ENCODE measurements at places on chromosomes 7 and 10.

GRCh38 chr10:123069246-123069986 lies 60.6 kb downstream of the ACADSB start:
- DNase-seq, result no peak

DNA sequence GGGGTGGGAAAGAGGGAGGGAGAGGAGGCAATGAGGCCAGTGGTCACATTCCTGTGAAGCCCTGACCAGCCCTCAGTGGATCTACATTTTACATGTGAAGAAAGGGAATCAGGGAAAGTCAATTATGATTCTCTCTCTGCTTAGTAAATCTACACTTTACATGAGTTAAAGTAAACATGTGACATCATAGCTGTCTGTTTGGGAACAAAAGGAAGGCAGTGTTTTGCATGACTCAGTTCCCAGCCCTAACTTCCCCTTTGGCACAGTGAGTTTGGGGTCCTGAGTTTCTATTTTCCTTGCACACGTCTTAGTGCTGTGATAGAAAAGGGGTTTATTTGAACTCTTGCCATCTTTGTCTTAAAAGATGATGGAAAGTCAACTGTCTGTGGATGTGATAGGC lies 615.1 kb downstream of the SDK1 start:
- no peak for DNase-seq

- DNase-seq, result no peak
Observed at GRCh38 chr10:110456046-110456445, 41.7 kb upstream of the DUSP5 start.

- no peak for DNase-seq
Observed at GRCh38 chr10:66180581-66181318, 745.1 kb upstream of the LRRTM3 start.

GRCh38 chr10:75402486-75403143 lies 1.1 kb upstream of the ZNF503 start:
- peak; percentile 34 for DNase-seq

- DNase-seq, result no peak
Observed at GRCh38 chr7:47734287-47734948, 152.5 kb upstream of the TNS3 start.

Measured in activated T-cell treated with anti-CD3 and anti-CD28 coated beads, Interleukin-2, amount 50 U/mL, for 48 hours (primary cell).